Endodermal cell (in vitro differentiated cells): ENCODE measurements at places on chromosomes 6 and 20. TPM values are rescaled to one million over a fixed set of nuclear protein-coding genes. Genes with fewer than 3 reads are reported as not detected.

ZNF831 gene
- not detected in 2 replicates for total RNA-seq

KIF25 gene
- 0.81 TPM in 1 of 2 replicates, not detected in the other for total RNA-seq

FNDC1 gene
- total RNA-seq = 0.34 to 0.62 TPM (median 0.45 TPM) in 3 replicates

NDUFAF4 gene
- 21.2 to 56.6 TPM (median 48.0 TPM) in 3 replicates for total RNA-seq

PPP1R16B gene
- total RNA-seq = 15.3 and 17.6 TPM in 2 replicates

HSPA1A gene
- 18.5 to 53.1 TPM (median 51.9 TPM) in 3 replicates for total RNA-seq

SSTR4 gene
- 0.40 to 0.44 TPM in 2 of 3 replicates, not detected in the other for total RNA-seq

IP6K3 gene
- not detected in 3 replicates for total RNA-seq

ZFP57 gene
- total RNA-seq = 0.24 TPM in 1 of 3 replicates, not detected in the others

OXT gene
- total RNA-seq = not detected in 3 replicates

MCHR2 gene
- total RNA-seq = not detected in 2 replicates

TFEB gene
- 0.24 and 0.45 TPM in 2 replicates for total RNA-seq

KCNB1 gene
- 0.46 to 2.5 TPM (median 0.93 TPM) in 3 replicates for total RNA-seq

IBTK gene
- total RNA-seq = 29.7 to 46.2 TPM (median 44.7 TPM) in 3 replicates

CARMIL1 gene
- total RNA-seq = 29.7 and 31.6 TPM in 2 replicates

KIAA0408 gene
- total RNA-seq = 0.75 to 0.86 TPM (median 0.84 TPM) in 3 replicates

ZNF334 gene
- 20.6 to 31.8 TPM (median 31.7 TPM) in 3 replicates for total RNA-seq

CAGE1 gene
- total RNA-seq = 0.15 to 0.25 TPM (median 0.21 TPM) in 3 replicates

TOMM34 gene
- total RNA-seq = 38.5 to 43.9 TPM (median 42.5 TPM) in 3 replicates

IRF4 gene
- 0.18 TPM in 1 of 2 replicates, not detected in the other for total RNA-seq

KCNQ5 gene
- 2.4 and 2.6 TPM in 2 replicates for total RNA-seq

DOK5 gene
- total RNA-seq = 3.1 to 4.6 TPM (median 3.1 TPM) in 3 replicates

LRFN2 gene
- total RNA-seq = not detected in 3 replicates

BPIFA1 gene
- total RNA-seq = not detected in 3 replicates

POM121L2 gene
- total RNA-seq = 0.19 to 0.27 TPM (median 0.20 TPM) in 3 replicates

ECT2L gene
- not detected in 3 replicates for total RNA-seq

EPB41L2 gene
- 180 to 190 TPM (median 189 TPM) in 3 replicates for total RNA-seq

PXDC1 gene
- 3.3 TPM in 2 replicates for total RNA-seq

CAP2 gene
- total RNA-seq = 27.9 and 29.8 TPM in 2 replicates

GRIK2 gene
- total RNA-seq = 4.5 and 4.7 TPM in 2 replicates

PHACTR3 gene
- total RNA-seq = not detected in 3 replicates

PRL gene
- total RNA-seq = not detected in 3 replicates

E2F3 gene
- total RNA-seq = 38.2 and 40.1 TPM in 2 replicates

CPNE5 gene
- 0.29 to 0.54 TPM (median 0.42 TPM) in 3 replicates for total RNA-seq

GPR63 gene
- 4.8 and 5.0 TPM in 2 replicates for total RNA-seq

EDN1 gene
- total RNA-seq = 0.27 to 0.40 TPM in 2 of 3 replicates, not detected in the other

WFDC12 gene
- not detected in 3 replicates for total RNA-seq

CST1 gene
- total RNA-seq = 41.2 to 130 TPM (median 123 TPM) in 3 replicates

MYCT1 gene
- 15.9 and 17.2 TPM in 2 replicates for total RNA-seq

CRISP3 gene
- total RNA-seq = not detected in 3 replicates

SOX18 gene
- total RNA-seq = 1.8 to 6.5 TPM (median 2.3 TPM) in 3 replicates

ZC3H12D gene
- total RNA-seq = 0.20 to 0.42 TPM (median 0.21 TPM) in 3 replicates
